Transverse colon (tissue), 4 donors: ENCODE measurements at places on chromosomes 12 and 14. TPM values are rescaled to one million over a fixed set of nuclear protein-coding genes. Genes with fewer than 3 reads are reported as not detected.

DDX23 gene
- 84.0 TPM for total RNA-seq

CCNB1IP1 gene
- total RNA-seq = 22.4 TPM

SERPINA9 gene
- not detected for total RNA-seq

EPYC gene
- total RNA-seq = not detected

CACNA1C gene
- total RNA-seq = 27.3 TPM

CLEC9A gene
- total RNA-seq = not detected

KCNC2 gene
- total RNA-seq = not detected

GOLGA3 gene
- 103 TPM for total RNA-seq

TESPA1 gene
- 15.3 TPM for total RNA-seq

CACNA2D4 gene
- 7.2 TPM for total RNA-seq
